CD4-positive, alpha-beta T cell treated with Interleukin-10 for 1 hour (primary cell): ENCODE measurements at places on chromosomes 6 and 20.

- no peak for DNase-seq
Observed at GRCh38 chr20:35578469-35578868, 36.6 kb downstream of the ERGIC3 start.

GRCh38 chr20:57266291-57267157, at the start of gene BMP7:
BMP7 (minus strand) TSS chr20:57266641; CDS start chr20:57266122, 519 bp downstream.
- DNase-seq, result no peak

DNA sequence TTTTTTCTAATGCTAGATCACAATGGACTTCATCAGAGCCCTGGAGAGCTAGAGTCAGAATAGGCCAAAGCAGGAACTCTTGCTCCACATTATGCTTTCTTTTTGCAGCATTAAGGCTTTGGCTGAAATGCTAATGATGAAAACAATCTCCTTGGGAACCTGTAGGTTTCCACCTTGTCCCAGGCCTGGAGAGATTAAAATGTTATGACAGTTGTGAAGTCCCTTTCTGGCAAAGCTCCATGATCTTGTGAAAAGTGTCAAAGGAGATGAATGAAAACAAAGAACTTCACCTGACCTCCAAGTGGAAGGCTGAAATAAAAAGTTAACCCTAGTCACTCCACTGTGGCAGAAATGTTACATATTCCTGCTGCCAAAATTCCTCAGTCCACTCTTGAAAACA, 64.0 kb upstream of the LRRC1 start:
- no peak for DNase-seq

GRCh38 chr6:118187568-118188164, 280.6 kb downstream of the SLC35F1 start:
- DNase-seq, result no peak
